ENCODE measurements at places on chromosomes 2 and 18.

GRCh38 chr2:70094978-70095719 is 7.9 kb downstream of the PCBP1 start:
- peak; percentile 73 for DNase-seq

- no peak for DNase-seq
These were observed 58.3 kb upstream of the MAPRE3 start for GRCh38 chr2:26911911-26912861.

DNA sequence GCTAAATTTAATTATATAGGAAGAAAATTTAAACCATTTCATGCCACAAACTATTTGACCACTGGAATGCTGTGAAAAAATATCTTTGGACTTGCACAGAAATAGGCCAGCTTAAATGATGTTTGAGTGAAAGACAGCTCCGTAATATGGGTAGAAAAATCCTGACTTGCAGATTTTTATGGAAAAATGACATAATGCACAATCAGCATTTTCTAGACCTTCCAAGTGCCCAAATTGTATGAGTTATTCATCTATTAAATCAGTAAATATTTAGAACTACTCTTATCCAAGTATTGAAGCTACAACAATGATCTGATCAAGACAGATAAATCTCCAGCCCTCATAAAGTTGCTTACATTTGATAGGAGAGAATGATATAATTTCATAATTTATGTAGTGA is 691.1 kb upstream of the DDX18 start:
- DNase-seq: no peak

- DNase-seq: peak; percentile 43
These were observed 241.8 kb upstream of the RAB12 start for GRCh38 chr18:8367217-8367988.

DNA sequence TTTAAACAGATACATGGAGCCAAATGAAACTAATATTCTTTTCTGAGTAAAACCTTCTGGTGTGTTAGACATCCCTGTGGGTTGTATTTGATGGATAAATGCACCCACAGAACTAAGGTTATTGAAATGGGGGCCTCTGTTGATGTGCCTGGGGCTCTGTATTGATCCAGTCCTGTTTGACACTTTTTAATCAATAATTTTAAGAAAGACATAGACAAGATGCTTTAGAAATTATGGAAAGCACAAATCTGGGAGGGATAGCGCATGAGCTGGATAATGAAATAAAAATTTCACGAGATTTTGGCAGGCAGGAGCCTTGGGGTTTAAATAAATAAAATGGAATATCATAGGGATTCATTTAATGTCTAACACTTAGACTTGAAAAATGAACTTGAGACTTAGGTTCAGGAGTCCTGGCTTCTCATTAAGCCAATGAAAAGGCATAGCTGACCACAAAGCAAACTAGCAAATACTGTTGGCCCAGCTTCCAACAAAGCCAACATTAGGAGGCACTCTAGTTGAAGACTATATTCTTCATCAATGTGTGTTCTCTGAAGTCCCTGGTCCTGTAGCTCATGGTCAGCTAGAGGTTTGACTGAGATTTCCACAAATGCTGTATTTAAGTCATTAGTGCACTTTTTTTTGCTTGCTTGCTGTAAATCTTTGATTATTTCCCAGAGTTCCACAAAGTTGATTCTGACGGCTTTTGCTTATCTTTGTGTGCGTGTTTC is 64.2 kb upstream of the SH3RF3 start:
- no peak for DNase-seq

DNA sequence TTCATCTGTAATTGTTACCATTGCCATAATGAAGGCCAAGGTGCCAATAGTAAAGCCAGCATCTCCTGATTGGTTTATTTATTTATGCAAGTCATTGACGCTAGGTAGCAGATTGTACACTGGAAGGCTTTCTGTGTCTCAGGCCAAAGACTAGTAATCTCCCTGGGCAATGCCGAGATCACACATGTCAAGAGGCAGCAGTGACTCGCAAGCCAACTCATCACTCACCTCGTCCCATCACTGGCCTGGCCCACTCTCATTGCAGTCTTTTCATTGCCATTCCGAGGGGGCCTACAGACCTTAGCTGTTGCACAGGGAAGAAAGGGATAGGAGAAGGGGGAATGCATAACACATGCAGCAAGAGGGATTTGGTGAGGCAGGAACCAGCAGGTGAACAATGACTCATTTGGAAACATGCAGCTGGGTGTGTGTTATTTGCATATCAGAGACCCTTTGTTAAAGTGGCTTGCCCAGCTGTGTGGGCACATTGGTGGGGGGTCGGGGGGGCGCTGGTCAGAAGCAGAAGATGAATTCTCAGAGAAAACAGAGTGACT is 448.7 kb upstream of the HNRNPA3 start:
- DNase-seq: no peak

- DNase-seq: no peak
These were observed 2.9 kb downstream of the MEX3C start for GRCh38 chr18:51194604-51195003.

- DNase-seq: no peak
These were observed 239.1 kb upstream of the BOD1L2 start for GRCh38 chr18:56907771-56908170.

DNA sequence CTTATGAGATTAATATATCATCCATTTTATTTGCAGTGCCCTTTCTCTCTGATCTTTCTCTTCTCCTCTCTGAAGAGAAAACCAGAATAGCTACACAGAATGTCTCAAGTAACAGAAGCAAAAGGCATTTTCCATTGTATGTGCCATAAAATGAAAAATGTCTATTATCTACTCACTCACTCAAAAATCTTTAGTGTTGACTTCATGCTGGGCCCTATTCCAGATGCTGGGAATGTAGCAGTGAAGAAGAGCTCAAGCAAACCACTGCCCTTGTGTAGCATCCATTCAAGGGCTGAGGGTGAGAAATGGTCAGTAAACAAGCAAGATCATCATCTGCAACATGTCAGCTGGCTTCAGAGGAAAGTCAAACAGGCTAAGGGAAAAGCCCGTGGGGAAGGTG is 427.7 kb downstream of the METTL4 start:
- DNase-seq: no peak

GRCh38 chr18:43777636-43778304 is 500.5 kb upstream of the SYT4 start:
- DNase-seq: no peak

GRCh38 chr2:45002686-45003085 is 6.6 kb downstream of the SIX2 start:
- DNase-seq: no peak
